ENCODE measurements at places on chromosomes 11 and 22.

DNA sequence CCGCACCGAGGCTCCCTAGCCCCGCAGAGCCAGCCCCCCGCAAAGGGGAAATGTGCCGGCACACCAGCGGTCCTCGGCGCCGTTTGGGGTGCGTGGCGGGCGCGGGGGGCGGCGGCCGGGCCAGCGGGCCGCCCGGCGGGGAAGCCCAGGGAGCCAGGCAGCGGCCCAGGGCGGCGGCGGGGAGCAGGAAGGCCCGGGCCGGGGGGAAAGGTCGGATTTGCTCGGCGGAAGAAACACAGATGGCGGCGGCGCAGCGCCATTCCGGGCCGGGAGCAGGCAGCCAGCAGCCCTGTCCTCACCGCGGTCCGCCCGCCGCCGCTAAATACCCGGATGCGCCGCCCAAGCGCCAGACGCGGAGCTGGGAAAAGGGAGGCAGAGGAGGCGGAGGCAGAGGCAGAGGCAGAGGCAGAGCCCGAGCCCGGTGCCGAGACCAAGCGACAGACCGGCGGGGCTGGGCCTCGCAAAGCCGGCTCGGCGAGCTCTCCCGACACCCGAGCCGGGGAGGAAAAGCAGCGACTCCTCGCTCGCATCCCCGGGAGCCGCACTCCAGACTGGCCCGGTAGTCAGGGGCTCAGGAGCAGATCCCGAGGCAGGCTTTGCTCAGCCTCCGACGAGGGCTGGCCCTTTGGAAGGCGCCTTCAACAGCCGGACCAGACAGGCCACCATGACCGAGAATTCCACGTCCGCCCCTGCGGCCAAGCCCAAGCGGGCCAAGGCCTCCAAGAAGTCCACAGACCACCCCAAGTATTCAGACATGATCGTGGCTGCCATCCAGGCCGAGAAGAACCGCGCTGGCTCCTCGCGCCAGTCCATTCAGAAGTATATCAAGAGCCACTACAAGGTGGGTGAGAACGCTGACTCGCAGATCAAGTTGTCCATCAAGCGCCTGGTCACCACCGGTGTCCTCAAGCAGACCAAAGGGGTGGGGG lies 2.6 kb upstream of the GCAT start:
- peak; percentile 85 for DNase-seq

GRCh38 chr11:77147668-77148321 lies 19.7 kb downstream of the MYO7A start:
- peak; percentile 65 for DNase-seq

DNA sequence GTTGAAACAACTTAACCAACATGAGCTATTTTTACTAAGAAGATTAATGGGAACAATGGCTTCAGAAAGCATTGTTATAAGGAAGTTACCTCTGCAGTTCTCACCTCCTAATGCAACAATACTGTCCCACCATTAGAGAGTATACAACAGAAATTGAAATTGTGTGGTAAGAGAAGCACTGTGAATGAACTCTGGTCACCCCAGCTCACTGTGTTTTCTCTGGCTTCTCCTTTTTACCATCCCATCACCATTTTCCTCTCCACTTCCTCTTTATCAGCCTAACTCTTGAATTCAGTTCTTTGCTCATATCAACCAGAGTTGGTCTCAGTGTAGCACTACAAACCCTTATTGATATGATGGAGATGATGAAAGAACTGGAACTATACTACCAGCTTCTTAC lies 138.0 kb upstream of the POU2AF2 start:
- no peak for DNase-seq

- no peak for DNase-seq
Observed at GRCh38 chr22:44622679-44623078, 79.3 kb upstream of the PRR5 start.

DNA sequence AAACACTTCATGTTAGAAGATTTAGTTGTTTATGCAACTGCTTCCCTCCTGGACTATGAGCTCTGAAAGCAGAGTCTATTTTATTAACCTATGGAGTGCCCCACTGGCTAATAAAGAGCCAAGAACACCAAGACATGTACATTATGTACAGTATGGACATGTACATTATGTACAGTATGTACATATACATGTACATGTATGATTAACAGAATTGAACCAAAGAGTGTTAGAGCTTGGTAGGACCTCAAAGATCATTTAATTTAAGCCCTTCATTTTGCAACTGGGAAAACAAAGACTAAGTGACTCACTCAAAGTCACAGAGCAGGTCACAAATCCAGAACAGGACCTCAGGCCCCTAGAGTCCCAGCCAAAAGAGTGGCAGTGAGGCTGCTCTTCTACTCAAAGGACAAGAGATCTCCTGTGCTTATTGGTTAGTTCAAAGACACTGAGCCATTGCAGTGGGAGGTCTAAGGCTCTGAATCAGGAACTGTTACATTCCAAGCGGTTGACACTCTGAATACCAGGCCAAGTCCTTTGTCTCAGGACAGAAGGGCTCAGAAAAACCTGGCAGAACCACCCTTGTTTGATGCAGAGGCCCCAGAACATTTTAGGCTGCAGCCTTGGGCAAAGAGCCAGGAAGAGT lies 103.8 kb downstream of the FAM168A start:
- peak; percentile 64 for DNase-seq

GRCh38 chr22:49953027-49953679 lies 7.4 kb upstream of the PIM3 start:
- DNase-seq, result no peak

DNA sequence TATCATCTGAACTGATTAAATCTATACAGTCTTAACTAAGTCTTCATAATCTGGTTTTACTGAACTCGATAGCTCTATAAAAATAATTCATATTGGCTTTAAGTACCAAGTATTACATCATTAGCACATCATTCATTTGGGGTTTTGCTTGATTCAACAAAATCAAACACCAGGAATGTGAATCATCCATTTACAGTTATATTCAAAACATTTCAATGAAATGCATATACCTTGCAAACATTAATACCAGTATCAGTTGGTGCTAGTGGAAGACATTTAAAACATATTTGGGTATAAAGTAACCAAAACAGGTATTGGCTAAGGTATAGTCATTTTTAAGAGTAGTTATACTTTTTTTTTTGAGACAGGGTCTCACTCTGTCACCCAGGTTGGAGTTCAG lies 12.2 kb upstream of the CCDC89 start:
- DNase-seq, result no peak

- DNase-seq, result no peak
Observed at GRCh38 chr11:107243929-107244328, 213.7 kb downstream of the CWF19L2 start.

GRCh38 chr11:94111660-94112059 lies 17.0 kb upstream of the PANX1 start:
- no peak for DNase-seq

DNA sequence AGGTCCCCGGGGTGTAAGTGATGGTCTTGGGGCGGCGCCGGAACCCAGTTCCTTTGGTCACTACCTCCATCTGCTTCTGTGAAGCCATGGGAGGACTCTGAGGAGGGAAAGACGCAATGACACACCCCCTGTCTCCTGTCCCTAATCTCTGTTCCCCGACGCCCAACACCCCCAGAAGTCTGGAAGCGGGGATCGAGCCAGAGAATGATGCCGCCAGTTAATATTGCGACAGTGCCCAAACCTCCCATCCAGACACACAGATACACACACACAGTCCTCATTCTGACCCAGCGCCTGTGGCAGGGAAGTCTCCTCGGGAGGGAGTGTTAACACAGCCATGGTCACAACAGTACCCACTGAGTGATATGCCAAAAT lies 352 bp downstream of the C22orf23 start:
- no peak for DNase-seq

GRCh38 chr11:115377882-115378296 lies 126.3 kb downstream of the CADM1 start:
- no peak for DNase-seq

DNA sequence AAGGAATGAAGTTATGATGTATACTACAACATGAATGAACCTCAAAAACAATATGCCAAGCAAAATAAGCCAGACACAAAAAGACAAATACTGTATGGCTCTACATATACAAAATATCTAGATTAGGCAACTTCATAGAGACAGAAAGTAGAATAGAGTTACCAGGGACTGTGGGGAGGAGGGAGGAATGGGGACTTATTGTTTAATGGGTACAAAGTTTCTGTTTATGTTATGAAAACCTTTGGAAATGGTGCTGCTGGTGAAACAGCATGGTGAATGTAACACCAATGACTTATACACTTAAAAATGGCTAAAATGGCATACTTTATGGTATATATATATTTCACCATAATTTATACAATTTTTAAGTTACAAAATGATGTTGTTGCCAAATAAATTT lies 4.1 kb downstream of the AQP11 start:
- no peak for DNase-seq

GRCh38 chr22:46528121-46528610 lies 9.3 kb downstream of the CELSR1 start:
- peak; percentile 91 for DNase-seq

DNA sequence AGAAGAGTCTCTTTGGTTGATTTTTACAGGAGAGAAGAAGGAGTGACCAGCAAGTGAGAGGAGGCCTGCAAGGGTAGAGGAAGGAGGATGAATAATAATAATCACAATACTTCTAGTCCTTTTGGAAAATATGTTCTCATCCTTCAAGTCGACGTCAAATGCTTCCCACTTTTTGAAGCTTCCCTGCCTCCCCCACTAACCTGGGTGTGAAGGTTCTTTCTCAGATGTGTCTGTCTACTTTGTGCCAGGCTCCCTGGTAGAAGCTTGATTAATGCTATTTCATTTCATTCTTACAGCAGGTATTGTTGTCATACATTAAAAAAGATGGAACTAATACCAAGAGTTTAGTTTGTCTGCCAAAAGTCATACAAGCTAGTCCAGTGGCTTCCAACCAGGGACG lies 17.1 kb downstream of the TENM4 start:
- no peak for DNase-seq

DNA sequence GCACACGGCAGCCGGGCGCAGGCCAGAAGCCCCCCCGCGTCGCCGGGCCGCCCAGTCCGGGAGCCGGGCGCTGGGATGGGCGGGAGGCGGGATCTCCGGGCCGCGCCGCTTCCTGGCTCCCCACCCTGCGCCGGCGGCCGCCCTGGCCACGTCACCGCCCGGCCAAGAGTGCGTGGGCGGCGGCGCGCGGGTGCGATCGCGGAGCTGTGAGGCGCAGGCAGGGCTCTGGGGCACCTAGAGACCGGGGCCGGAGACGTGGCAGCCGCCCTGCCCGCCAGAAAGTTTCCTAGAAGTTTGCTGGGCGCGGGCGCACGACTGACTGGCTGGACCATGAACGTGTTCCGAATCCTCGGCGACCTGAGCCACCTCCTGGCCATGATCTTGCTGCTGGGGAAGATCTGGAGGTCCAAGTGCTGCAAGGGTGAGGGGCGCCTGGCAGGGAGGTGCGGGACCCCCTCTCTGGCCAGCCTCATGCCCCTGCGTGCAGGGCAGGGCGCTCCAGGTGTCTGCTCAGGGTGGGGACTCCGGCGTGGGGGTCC lies at the start of gene KDELR3:
KDELR3 (plus strand) TSS at position 193 of the 539 bp plus-strand sequence; CDS start at position 331, 138 bp downstream.
- peak; percentile 67 for DNase-seq

- DNase-seq, result no peak
Observed at GRCh38 chr11:73410627-73411026, 34.4 kb downstream of the RELT start.

GRCh38 chr22:46998331-46998730 lies 235.9 kb downstream of the TBC1D22A start:
- no peak for DNase-seq

GRCh38 chr11:110089617-110090282 lies 3.4 kb upstream of the ZC3H12C start:
- no peak for DNase-seq

GRCh38 chr11:26245046-26245445 lies 86.9 kb upstream of the ANO3 start:
- no peak for DNase-seq

DNA sequence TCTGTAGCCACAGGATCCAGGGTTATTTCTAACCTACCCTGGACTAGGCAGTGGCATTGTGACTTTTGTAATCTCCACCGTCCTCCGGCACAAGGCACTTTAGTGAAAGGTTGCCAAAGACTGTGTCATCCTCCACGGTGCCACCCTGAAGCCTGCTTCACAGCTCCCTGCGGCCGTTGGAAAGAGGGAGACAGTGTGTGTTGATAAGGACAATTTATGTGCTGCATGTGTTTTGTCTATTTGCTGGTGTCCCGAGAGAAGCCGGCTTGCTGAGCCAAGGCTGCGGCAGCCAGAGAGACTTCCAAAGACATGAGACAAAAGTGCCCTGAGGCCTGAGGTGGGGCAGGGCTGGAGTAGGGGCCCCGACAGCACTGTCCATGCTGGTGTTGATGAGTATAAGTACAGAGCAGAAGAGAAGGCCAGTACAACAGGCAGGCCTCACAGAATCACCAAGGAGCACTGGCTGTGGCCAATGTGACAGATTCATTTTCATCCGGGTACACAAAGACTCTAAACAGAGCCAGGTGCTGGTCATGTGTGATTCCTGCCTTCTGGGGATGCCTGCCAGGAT lies 40.9 kb downstream of the GALNT18 start:
- no peak for DNase-seq

DNA sequence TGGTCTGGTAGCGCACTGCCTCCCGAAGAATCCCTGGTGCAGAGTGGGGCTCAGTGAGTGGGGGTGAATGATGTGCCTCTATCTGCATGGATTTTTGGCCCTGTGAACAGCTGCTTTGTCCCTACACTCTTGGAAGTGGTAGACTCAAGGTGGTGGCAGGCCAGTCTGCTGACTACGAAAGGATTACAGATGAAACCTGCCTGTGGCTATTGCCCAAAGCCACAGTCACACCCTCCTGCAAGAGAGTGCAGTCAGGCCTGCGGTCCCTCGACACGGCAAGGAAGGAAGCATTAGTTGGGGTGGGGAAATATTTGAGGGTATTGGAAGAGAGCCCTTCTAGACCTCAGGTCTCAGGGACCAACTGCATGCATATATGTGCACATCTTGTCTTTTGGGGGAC lies 63.7 kb downstream of the DSCAML1 start:
- no peak for DNase-seq

DNA sequence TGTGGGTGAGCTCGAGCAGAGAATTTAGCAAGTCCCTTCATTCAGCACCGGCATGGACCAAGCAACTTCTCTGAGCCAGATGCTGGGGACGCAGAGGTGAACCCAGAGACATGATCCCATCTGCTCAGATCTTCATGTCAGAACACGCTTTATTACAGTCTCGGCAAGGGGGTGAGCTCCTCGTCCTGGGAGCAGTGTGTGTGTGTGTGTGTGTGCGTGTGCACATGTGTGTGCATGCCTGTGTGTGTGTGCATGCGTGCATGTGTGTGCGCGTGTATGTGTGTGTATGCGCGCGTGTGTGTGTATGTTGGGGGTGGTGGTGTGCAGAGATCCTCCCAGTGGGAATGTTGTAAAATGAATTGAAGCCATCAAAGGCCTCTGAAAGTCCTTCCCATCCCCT lies 9.8 kb downstream of the MIAT start:
- no peak for DNase-seq

- DNase-seq, result no peak
Observed at GRCh38 chr22:45682064-45682463, 10.4 kb downstream of the ATXN10 start.

DNA sequence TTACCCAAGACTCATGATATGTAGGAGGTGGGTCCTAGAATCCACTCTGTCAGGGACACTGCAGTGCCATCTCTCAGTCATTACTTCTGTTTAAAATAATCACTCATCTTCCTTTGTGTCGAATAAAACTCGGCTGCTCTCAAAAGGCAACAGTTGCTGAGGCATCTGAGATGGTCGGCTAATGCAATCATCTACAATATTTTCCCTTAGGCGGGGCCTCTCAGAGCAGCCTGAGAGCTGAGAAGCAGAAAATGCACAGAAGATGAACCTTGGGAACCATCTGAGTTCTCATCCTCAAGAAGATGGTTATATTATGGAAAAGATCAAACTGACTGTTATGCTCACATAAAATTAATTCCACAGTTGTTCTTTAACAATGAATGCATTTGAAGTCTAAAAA lies 1518.2 kb upstream of the TENM4 start:
- DNase-seq, result peak; percentile 5

Data from choroid plexus epithelial cell (primary cell).